ENCODE measurements at places on chromosomes 2 and 18.

GRCh38 chr18:1468550-1468949, 563.9 kb downstream of the ADCYAP1 start:
- no peak for DNase-seq

- no peak for DNase-seq
Measured at GRCh38 chr2:238458651-238459050, 31.9 kb downstream of the ASB1 start.

DNA sequence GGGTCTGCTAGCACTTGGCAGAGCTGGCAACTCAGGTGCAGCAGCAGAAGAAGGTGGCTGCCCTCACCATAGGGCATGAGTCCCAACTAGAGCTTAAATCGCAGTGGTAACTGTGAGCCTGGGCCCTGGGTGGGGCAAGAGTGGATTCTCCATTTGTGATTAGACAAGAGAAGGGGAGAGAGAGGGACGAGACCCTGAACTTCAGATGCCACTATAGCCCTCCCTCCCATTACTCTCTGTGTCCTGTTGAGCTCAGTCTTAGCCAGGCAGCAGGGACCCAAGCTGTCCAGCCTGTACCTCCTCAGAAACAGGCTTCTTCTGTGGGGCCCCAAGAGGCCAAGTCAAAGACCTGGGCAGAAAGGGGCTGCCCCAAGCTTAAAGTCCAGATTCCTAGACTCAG, 69.7 kb upstream of the B3GNT7 start:
- no peak for DNase-seq

GRCh38 chr2:113058411-113058994, 495 bp upstream of the IL36RN start:
- no peak for DNase-seq

GRCh38 chr2:72367530-72368225, 220.0 kb upstream of the CYP26B1 start:
- peak; percentile 29 for DNase-seq

DNA sequence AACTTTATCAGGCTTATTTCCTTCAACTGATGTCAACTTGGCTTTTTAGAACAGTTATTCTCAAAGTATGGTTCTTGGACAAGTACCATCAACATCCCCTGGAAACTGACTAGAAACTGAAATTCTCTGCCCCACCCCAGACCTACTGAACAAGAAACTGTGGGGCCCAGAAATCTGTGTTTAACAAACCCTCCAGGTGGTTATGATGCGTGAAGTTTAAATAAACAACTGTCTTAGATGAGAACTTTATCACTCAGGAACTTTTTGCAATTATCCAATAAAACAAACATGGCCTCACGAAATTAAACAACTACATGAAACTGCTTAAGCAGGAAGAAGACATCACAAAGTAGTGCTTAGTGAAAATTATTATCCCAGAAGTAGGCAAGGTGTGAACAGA, 4.4 kb downstream of the HIBCH start:
- no peak for DNase-seq

DNA sequence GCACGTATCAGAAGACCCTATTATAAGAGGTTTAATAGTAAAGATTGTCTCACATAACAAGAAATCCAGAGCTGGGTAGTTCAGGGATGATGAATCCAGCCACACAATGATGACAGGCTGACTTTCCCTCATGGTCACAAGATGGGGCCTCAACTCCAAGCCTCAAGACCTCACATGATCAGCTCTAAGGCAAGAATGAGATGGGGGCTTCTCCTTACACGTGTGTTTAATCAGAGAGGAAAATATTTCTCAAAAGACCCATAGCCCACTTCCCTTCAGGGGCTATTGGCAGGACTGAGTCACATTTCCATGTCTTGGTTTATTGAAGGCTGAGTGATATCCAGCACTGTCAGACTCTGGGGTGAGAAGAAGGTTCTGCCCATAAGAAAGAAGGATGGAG, 100.2 kb upstream of the FOSL2 start:
- DNase-seq, result no peak

DNA sequence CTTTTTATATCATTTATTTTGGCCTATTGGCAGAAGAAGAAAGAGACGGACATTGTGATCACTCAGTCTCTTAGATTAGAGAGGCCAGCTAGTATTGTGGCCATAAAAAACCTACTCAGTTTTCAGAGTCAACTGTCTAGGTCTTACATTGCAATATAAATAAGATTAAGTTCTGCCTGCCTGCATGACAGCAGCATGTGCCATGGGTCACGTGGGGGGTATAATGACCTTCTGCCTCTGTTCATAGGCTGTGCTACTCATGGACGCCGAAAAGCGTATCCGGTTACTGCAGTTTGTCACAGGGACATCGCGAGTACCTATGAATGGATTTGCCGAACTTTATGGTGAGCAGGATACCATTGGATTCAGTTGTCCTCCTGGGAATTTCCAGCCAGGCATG, 238.5 kb downstream of the ALPK2 start:
- DNase-seq, result no peak

GRCh38 chr2:98895901-98896300, 40.1 kb downstream of the CRACDL start:
- DNase-seq, result no peak

- DNase-seq, result no peak
Measured at GRCh38 chr18:42330296-42330695, 375.3 kb downstream of the PIK3C3 start.

DNA sequence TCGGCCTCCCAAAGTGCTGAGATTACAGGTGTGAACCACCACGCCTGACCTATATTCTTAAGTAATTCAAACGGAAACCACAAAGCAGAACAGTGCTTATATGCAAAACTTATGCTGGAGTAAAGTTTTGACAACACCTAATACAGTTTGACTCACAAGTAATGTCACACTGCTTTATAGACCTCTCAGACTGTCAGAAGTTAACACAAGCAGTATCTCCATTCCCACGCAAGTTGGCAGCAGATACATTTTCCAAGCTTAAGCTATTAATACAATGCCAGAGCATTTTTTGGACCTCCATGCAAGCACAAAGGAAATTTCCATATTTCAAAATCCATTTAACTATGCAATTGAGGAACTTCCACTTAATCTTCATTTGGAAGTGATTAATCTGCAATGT, 21.0 kb upstream of the SANBR start:
- no peak for DNase-seq

GRCh38 chr2:30382995-30383394, 64.1 kb upstream of the LCLAT1 start:
- no peak for DNase-seq

DNA sequence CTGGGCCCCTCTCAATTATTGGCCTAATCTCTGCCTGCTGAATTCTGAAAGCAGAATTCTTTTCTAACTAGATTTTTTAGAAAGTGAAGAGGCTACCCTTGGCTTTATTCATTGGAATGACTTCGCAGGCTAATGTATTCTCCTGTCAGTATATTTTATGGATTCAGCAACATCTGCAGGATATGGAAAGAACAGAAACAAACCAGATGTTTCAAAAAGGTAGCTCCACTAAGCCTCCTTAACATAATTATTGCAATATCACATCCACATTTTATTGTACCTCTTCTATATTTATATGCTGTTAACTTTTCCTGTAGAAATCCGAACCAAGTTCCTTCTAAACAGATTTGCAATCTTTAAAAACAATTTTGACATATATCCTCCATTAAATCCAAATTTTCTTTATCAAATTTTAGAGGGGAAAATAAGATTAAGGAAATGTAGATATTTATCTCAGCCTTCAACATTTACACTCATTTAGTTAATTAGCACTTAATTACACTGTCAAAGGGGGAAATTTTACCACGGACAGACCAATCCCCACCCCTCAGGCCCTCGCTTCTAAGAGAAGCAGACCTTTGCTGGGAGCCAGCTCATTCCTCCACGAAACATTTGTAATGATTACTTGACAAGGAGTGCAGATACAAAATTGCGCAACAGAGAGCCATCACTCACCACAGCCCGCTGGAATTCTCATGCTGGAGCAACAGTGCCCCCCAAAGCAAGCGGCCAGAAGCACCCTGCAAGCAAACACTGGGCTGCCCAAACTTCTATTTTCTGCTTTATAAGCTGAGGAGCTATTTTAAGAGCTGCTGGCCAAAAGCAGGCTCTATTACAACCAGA, 253.4 kb downstream of the ETAA1 start:
- no peak for DNase-seq

GRCh38 chr2:74399785-74400184, 19.7 kb upstream of the DCTN1 start:
- peak; percentile 49 for DNase-seq

DNA sequence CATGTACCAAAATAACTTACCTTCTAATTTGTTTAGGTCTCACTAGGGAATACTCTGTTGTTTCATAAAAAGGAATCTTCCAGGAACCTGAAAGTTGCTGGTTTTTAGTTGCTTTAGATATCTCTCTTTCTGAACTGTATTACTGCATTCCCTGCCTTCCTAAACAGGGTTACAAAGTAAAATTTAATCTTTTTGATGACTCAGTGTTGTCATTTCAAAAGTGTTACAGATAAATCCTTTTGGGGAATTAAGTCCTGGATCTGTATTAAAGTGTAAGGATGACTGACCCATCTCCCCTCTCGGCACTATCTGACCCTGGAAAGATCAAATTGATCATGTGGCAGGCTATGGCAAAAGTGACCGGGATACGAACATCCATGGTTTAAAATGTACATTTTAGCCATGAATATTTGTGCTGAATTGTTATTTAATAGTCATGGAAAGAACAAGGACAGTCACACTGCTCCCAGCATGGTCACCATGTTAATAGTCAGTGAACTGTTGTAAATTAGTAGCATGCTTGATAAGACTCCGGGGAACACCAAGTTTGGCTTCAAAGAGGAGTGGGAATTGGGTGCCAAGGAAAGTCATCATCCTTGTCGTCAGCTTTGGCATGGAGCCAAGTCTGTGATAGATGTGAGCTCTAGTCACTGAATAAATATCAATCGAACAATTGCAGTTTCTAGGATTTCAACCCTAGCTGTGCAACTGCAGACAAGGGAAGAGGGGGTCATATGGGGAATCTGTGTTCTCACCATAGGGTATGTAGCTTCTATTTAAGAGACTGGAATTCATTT, 4.2 kb downstream of the PLEKHA3 start:
- DNase-seq, result no peak

DNA sequence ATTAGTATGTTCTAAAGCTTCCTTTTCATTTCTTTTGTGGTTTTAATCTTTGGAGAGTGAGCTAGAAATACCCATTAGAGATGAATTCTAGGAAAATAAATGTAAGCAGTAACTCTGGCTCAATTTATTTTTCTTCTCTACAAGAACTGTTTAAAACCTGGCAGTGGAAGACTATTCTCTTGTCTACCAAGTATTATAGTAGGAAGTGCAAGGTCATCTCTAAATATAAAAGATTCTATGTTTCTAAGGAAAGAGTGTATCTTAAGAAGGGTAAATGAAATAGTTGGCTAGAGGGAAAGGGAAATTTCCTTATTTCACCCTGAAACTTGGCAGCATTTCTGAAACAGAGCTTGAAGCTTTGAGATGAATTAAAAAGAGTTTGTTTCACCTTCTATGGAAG, 35.5 kb downstream of the PLCL1 start:
- DNase-seq, result no peak

DNA sequence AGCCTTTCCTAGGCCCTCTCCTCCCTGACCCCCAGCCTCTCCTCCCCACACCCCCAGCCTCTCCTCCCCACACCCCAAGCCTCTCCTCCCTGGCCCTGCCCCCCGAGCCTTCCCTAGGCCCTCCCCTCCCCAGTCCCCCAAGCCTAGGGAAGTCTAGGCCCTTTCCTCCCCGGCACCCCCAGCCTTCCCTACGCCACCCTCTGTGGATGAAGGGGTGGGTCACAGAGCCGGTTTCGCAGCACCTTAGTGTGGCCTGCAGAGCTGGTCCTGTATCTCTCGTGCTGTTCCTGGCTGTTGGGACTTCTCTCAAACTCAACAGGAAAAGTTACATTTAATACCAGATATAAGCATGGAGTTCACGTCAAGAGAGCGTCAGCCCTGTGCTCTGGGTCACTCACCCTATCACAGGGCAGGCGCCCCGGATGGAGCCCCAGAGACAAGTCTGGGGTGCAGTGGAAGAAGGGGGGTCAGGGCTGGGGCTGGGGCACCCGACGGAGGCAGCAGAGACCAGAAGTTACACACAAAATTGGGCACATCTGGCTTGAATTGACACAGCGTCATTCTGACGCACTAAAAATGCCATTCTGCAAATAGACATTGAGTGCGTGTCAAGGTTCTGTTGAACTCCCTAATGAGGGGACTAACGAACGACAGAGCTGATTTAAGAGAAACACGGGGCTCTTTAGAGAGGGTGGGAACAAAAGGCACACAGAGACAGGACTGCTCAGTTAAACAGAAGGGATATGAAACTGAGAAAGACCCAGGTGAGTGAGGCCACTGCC, 24.0 kb downstream of the KCNIP3 start:
- DNase-seq, result no peak

GRCh38 chr2:217271813-217272212, 411.9 kb upstream of the TNP1 start:
- DNase-seq, result no peak

GRCh38 chr2:67871686-67872412, 191.0 kb downstream of the C1D start:
- DNase-seq, result no peak

All from D341Med (cell line).